ENCODE measurements at places on chromosomes 13 and 19. TPM values are rescaled to one million over a fixed set of nuclear protein-coding genes. Genes with fewer than 3 reads are reported as not detected.

DNA sequence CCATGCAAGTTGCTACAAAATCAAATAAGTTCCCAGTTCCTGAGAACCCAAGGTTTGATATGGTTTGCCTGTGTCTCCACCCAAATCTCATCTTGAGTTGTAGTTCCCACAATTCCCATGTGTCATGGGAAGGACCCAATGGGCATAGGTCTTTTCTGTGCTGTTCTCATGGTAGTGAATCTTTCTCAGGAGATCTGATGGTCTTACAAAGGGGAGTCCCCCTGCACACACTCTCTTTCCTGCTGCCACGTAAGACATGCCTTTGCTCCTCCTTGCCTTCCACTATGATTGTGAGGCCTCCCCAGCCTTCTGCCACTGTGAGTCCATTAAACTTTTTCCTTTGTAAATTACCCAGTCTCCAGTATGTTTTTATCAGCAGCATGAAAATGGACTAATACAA, 28.5 kb upstream of the TSHZ3 start:
- H3K27me3 ChIP-seq = peaks cover 22% of the 10 kb centered on the region
- no peaks in the 10 kb centered on the region for H3K36me3 ChIP-seq
- DNase-seq = no peak

GRCh38 chr19:38849147-38849859, 483 bp downstream of the HNRNPL start:
- peaks cover 24% of the 10 kb centered on the region for H3K36me3 ChIP-seq
- H3K27ac ChIP-seq = peak overlapping the region; percentile 99
- peak; percentile 98 for DNase-seq
- no peaks in the 10 kb centered on the region for H3K27me3 ChIP-seq
- H3K4me3 ChIP-seq = peak overlapping the region; percentile 85

DNA sequence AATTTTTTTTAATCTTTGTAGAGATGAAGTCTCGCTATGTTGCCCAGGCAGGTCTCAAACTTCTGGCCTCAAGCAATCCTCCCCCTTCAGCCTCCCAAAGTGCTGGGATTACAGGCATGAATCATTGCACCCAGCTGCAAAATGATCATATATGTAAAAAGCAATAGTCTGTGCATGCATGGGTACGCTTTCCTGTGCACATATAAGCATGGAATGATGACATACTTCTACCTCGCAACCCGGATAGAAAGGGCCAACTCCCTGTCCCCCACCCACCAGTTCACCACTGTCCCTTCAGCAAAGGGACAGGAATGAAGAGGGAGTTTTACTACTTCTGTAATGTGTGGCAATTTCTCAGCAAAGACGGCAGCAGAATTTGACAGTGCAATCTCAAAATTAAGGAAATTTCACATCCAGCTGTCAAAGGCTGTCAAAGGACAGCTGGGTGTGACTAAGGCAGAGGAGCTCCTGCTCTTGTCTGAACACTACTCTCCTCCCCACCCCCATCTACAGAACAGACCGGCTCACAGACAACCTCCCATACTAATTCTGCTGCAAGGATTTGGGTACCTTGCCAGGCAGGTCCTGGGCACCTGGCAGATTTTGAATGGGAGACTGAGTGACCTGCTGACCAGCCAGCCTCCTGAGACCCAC, 95.6 kb downstream of the TSHZ3 start:
- H3K4me3 ChIP-seq = no peak overlapping the region
- no peaks in the 10 kb centered on the region for H3K4me1 ChIP-seq
- no peak for DNase-seq
- H3K27ac ChIP-seq = no peak overlapping the region

- no peak overlapping the region for H3K27ac ChIP-seq
- no peaks in the 10 kb centered on the region for H3K36me3 ChIP-seq
- no peaks in the 10 kb centered on the region for H3K27me3 ChIP-seq
- DNase-seq = no peak
- H3K4me1 ChIP-seq = peaks cover 75% of the 10 kb centered on the region
- H3K4me3 ChIP-seq = no peak overlapping the region
Measured at GRCh38 chr19:16613841-16614240, 14.2 kb downstream of the MED26 start.

GRCh38 chr13:43805681-43806128, 18.9 kb upstream of the ENOX1 start:
- H3K36me3 ChIP-seq = no peaks in the 10 kb centered on the region
- DNase-seq = no peak
- no peak overlapping the region for H3K27ac ChIP-seq
- H3K4me1 ChIP-seq = peaks cover 19% of the 10 kb centered on the region
- H3K27me3 ChIP-seq = peaks cover 14% of the 10 kb centered on the region

SCEL gene
- total RNA-seq = not detected

FCGBP gene
- total RNA-seq = 13.4 TPM

IFT88 gene
- 5.5 TPM for total RNA-seq

DNA sequence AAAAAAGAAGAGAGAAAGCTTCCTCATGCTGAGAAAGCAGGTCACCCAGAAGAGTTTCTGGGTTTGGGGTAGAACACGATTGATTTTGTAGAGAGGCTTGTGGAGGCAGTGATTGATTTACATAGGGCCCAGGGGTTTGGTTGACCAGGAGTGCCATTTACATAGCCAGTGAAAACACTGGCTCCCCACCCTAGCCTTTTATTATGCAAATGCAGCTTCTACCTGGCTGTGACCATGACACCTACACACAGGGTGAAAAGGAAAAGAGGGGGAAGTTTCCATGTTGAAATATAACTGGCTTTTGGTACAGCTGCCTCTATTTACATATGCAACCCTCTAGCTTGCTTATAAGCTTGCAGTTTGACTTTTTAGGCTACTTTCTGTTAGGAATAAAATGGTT, 62.0 kb downstream of the ZNF100 start:
- no peak overlapping the region for H3K27ac ChIP-seq
- H3K4me3 ChIP-seq = no peak overlapping the region
- H3K4me1 ChIP-seq = no peaks in the 10 kb centered on the region
- H3K36me3 ChIP-seq = peaks cover 2% of the 10 kb centered on the region
- DNase-seq = no peak

CFAP97D2 gene
- 0.36 TPM for total RNA-seq

GRCh38 chr19:7806876-7807275, 23.1 kb upstream of the EVI5L start:
- no peak overlapping the region for H3K4me3 ChIP-seq
- H3K27ac ChIP-seq = no peak overlapping the region
- H3K27me3 ChIP-seq = peaks cover 79% of the 10 kb centered on the region
- no peak for DNase-seq
- H3K36me3 ChIP-seq = peaks cover 15% of the 10 kb centered on the region

NOTCH3 gene
- total RNA-seq = 0.02 TPM

- H3K27ac ChIP-seq = peak within 1 kb of the TSS; percentile 55
- peak; percentile 83 for DNase-seq
- H3K27me3 ChIP-seq = no peaks in the 10 kb centered on the region
- H3K4me3 ChIP-seq = peak within 1 kb of the TSS; percentile 86
- peaks cover 43% of the 10 kb centered on the region for H3K4me1 ChIP-seq
- peaks cover 2% of the 10 kb centered on the region for H3K36me3 ChIP-seq
Measured at GRCh38 chr19:4304538-4305256, at the start of gene FSD1. TSS of gene FSD1 (plus strand) at chr19:4304598. CDS start at chr19:4304747, 149 bp downstream.

ZNF615 gene
- 10.2 TPM for total RNA-seq

- H3K27me3 ChIP-seq = peaks cover 31% of the 10 kb centered on the region
- H3K4me3 ChIP-seq = no peak overlapping the region
- H3K27ac ChIP-seq = no peak overlapping the region
- no peaks in the 10 kb centered on the region for H3K36me3 ChIP-seq
Measured at GRCh38 chr13:36772853-36773252, 46.2 kb upstream of the RFXAP start.

GRCh38 chr19:18850471-18851375, 19.0 kb downstream of the UPF1 start:
- no peaks in the 10 kb centered on the region for H3K27me3 ChIP-seq
- DNase-seq = no peak

SIGLEC11 gene
- not detected for total RNA-seq

ATXN8OS gene
- not detected for total RNA-seq

PODNL1 gene
- 0.81 TPM for total RNA-seq

DNA sequence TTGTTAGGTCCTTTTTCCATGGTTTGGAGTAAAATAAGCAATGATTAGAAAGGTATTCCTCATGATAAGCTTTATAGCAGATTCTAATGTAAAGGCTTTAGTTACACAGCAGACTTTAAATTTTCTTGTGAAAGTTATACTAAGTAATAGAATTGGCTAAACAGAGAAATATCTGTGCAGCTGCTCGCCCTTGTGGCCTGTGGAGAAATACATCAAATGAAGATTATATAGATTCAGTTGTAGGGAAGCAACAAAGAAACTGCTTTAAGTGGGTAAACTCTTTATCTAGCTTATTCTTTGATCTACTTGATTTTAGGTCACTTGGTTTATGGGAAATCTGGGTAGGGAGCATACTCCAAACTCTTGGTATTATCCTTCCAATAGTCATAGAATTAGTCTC, 1269.7 kb upstream of the SPRY2 start:
- no peaks in the 10 kb centered on the region for H3K36me3 ChIP-seq
- no peak overlapping the region for H3K27ac ChIP-seq
- no peak for DNase-seq
- no peaks in the 10 kb centered on the region for H3K4me1 ChIP-seq

OXGR1 gene
- total RNA-seq = not detected

GRCh38 chr13:94657167-94657566, 55.2 kb downstream of the SOX21 start:
- peaks cover 38% of the 10 kb centered on the region for H3K27me3 ChIP-seq
- DNase-seq = peak; percentile 16
- H3K27ac ChIP-seq = no peak overlapping the region
- no peak overlapping the region for H3K4me3 ChIP-seq

ZIM2 gene
- total RNA-seq = not detected

DNA sequence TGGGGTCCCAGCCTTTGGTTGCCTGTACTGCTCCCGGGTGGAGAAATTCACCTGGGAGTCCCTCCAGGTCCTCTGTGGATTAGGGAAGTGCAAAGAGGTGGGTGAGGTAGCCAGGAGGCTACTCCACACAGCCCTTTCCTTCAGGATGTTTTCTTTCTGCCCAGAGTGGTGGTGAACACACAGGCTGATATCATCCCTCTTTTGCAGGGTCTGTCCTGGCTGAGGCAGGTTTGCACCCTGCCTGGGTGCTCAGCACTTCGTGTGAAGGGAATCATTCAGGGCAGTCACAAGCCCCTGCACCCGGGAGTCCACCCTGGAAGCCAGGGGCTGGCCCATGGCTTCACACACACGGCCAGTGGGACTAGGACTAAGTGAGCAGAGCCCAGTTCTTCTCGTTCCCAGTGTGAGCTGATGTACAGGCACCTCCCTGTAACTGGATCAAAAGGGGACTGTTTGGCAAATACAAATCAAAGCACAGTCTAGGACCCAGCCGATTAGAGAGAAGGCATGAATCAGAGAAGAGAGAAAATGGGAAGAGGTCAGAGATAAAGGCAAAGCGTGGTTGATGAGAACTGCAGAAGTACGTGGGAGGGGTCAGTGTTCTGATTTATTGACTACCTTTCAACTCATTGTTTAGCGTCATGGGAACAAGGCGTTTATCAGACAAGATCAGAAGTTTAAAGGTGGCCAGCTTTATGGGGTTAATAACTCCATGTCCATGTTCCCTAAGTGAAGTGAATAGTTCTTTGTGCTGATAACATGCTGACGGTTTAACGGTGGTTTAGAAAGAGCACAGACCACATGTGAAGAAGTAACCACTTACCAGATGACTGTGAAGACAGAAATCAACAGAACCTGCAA, 30.4 kb upstream of the SPATA13 start:
- H3K4me3 ChIP-seq = peak overlapping the region; percentile 12
- peaks cover 49% of the 10 kb centered on the region for H3K27me3 ChIP-seq
- H3K27ac ChIP-seq = no peak overlapping the region
- DNase-seq = no peak

DNA sequence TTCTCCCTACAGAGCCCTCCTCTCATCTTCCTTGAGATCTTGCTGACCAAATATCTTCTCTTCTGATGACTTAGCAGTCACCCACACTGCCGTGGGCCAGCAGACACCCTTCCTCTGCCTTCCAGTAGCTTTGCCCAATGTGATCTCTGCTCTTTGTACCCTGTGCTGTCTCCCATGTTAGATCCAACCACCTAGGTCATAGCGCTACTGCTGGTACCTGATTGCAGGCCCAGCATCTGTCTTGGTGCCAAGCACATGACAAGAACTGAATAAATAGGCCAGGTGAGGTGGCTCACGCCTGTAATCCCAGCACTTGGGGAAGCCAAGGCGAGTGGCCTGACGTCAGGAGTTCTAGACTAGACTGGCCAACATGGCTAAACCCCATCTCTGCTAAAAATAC, 149.7 kb downstream of the TM9SF2 start:
- H3K27ac ChIP-seq = no peak overlapping the region
- peaks cover 11% of the 10 kb centered on the region for H3K4me1 ChIP-seq
- no peak overlapping the region for H3K4me3 ChIP-seq
- no peaks in the 10 kb centered on the region for H3K27me3 ChIP-seq
- no peak for DNase-seq
- no peaks in the 10 kb centered on the region for H3K36me3 ChIP-seq

ZNF583 gene
- 2.3 TPM for total RNA-seq

- DNase-seq = no peak
- no peak overlapping the region for H3K4me3 ChIP-seq
- no peaks in the 10 kb centered on the region for H3K4me1 ChIP-seq
- no peaks in the 10 kb centered on the region for H3K27me3 ChIP-seq
- no peak overlapping the region for H3K27ac ChIP-seq
- H3K36me3 ChIP-seq = peaks cover 3% of the 10 kb centered on the region
Measured at GRCh38 chr13:69124996-69125395, 982.6 kb upstream of the ATXN8OS start.

ZNF823 gene
- total RNA-seq = 1.4 TPM

USHBP1 gene
- total RNA-seq = 0.46 TPM

DNA sequence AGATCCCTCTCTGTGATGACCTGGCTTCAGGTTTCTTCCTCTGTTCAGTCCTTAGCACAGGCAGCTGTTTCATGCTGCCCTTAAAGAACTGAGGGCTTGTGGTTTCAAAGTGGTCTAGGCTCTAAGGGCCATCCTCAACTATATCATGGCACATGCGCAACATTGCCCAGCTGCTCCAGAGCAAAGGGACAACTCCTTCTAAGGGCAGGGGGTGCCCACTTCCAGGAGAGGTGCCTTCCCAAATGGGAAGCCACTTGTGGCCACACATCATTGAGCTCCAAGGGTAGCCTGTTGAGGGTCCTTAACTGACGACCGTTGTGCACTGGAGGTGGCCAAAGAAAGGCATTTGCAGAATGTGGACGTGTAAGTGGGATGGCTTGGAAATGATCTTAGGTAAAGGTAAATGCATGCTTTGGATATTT, 7.3 kb downstream of the GPR183 start:
- H3K27me3 ChIP-seq = no peaks in the 10 kb centered on the region
- H3K4me3 ChIP-seq = peak overlapping the region; percentile 81
- peaks cover 92% of the 10 kb centered on the region for H3K4me1 ChIP-seq
- H3K27ac ChIP-seq = peak overlapping the region; percentile 79
- H3K36me3 ChIP-seq = peaks cover 24% of the 10 kb centered on the region

C19orf73 gene
- total RNA-seq = 2.2 TPM

GRCh38 chr19:10195199-10195519, 406 bp upstream of the DNMT1 start:
- no peaks in the 10 kb centered on the region for H3K27me3 ChIP-seq
- DNase-seq = no peak
- peak overlapping the region; percentile 60 for H3K27ac ChIP-seq
- H3K4me3 ChIP-seq = peak overlapping the region; percentile 97

- DNase-seq = no peak
- no peak overlapping the region for H3K27ac ChIP-seq
- H3K27me3 ChIP-seq = no peaks in the 10 kb centered on the region
- H3K4me1 ChIP-seq = no peaks in the 10 kb centered on the region
- H3K4me3 ChIP-seq = no peak overlapping the region
- peaks cover 4% of the 10 kb centered on the region for H3K36me3 ChIP-seq
Measured at GRCh38 chr19:13817018-13817614, 21.9 kb downstream of the ZSWIM4 start.

- DNase-seq = no peak
- H3K36me3 ChIP-seq = no peaks in the 10 kb centered on the region
- H3K4me1 ChIP-seq = peaks cover 36% of the 10 kb centered on the region
- no peaks in the 10 kb centered on the region for H3K27me3 ChIP-seq
- no peak overlapping the region for H3K27ac ChIP-seq
Measured at GRCh38 chr19:58406818-58407657, 1.4 kb upstream of the ZNF584 start.

PLK5 gene
- not detected for total RNA-seq
